Activated naive CD8-positive, alpha-beta T cell treated with anti-CD3 and anti-CD28 coated beads, Interleukin-2, amount 50 U/mL, for 24 hours (primary cell): ENCODE measurements at places on chromosomes 7 and 10.

GRCh38 chr7:25832929-25833328 lies 319.1 kb upstream of the NFE2L3 start:
- H3K27ac ChIP-seq: no peak overlapping the region
- no peak for DNase-seq
- no peaks in the 10 kb centered on the region for H3K4me1 ChIP-seq
- H3K36me3 ChIP-seq: no peaks in the 10 kb centered on the region

GRCh38 chr10:98632456-98633150 lies 185.9 kb upstream of the HPS1 start:
- H3K36me3 ChIP-seq: no peaks in the 10 kb centered on the region
- no peak overlapping the region for H3K27ac ChIP-seq
- no peak for DNase-seq
- H3K4me1 ChIP-seq: no peaks in the 10 kb centered on the region
- H3K4me3 ChIP-seq: no peak overlapping the region

- H3K36me3 ChIP-seq: no peaks in the 10 kb centered on the region
- no peak for DNase-seq
- no peak overlapping the region for H3K4me3 ChIP-seq
- H3K4me1 ChIP-seq: no peaks in the 10 kb centered on the region
- H3K27me3 ChIP-seq: peaks cover 2% of the 10 kb centered on the region
These were observed 88.8 kb upstream of the TMEM26 start for GRCh38 chr10:61541960-61542359.

- DNase-seq: no peak
- no peak overlapping the region for H3K27ac ChIP-seq
- H3K4me1 ChIP-seq: no peaks in the 10 kb centered on the region
- peaks cover 23% of the 10 kb centered on the region for H3K36me3 ChIP-seq
These were observed 192.6 kb downstream of the MGMT start for GRCh38 chr10:129659508-129660268.

GRCh38 chr10:98030093-98030821 lies at the start of gene CRTAC1:
Gene CRTAC1 (minus strand): TSS chr10:98030621. CDS start chr10:98030472, 149 bp downstream.
- H3K4me1 ChIP-seq: peaks cover 3% of the 10 kb centered on the region
- H3K36me3 ChIP-seq: no peaks in the 10 kb centered on the region
- DNase-seq: no peak
- peaks cover 71% of the 10 kb centered on the region for H3K27me3 ChIP-seq

GRCh38 chr7:398888-399287 lies 108.9 kb downstream of the FOXL3 start:
- no peak overlapping the region for H3K27ac ChIP-seq
- H3K36me3 ChIP-seq: peaks cover 19% of the 10 kb centered on the region

- H3K27ac ChIP-seq: no peak overlapping the region
- no peak for DNase-seq
- H3K4me3 ChIP-seq: no peak overlapping the region
- no peaks in the 10 kb centered on the region for H3K4me1 ChIP-seq
These were observed 10.1 kb downstream of the CFTR start for GRCh38 chr7:117489911-117490310.

GRCh38 chr10:50613150-50613549 lies 10.6 kb downstream of the SGMS1 start:
- no peak overlapping the region for H3K4me3 ChIP-seq
- no peak for DNase-seq
- no peaks in the 10 kb centered on the region for H3K27me3 ChIP-seq
- H3K27ac ChIP-seq: no peak overlapping the region
- H3K4me1 ChIP-seq: peaks cover 24% of the 10 kb centered on the region
- H3K36me3 ChIP-seq: no peaks in the 10 kb centered on the region

DNA sequence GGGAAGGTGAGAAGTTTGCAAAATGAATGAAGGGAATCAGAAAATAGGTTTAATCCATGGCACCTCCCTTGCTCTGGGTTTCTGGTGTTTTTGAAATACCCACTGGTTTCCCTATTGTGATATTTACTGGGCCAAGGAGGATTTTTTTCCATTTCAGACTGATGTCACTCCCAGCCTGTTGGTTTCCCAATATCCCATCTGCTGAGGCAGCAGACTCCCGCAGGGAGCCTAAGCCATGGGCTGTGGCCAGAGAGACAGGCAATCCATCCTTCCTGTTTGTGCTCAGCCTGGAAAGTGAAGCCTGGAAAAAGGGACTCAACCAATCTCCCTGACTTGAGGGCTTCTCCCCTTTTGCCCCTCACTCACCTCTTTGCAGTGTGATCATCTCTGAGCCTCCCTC lies 22.8 kb downstream of the FAM107B start:
- H3K4me3 ChIP-seq: no peak overlapping the region
- DNase-seq: no peak
- H3K27ac ChIP-seq: no peak overlapping the region
- H3K27me3 ChIP-seq: no peaks in the 10 kb centered on the region
- no peaks in the 10 kb centered on the region for H3K36me3 ChIP-seq
- H3K4me1 ChIP-seq: peaks cover 15% of the 10 kb centered on the region

GRCh38 chr10:48658243-48658974 lies 26.3 kb upstream of the WDFY4 start:
- DNase-seq: peak; percentile 68
- peaks cover 5% of the 10 kb centered on the region for H3K4me1 ChIP-seq
- H3K4me3 ChIP-seq: no peak overlapping the region

GRCh38 chr10:48274636-48275035 lies at the start of gene FRMPD2:
Gene FRMPD2 (minus strand): TSS chr10:48274696. CDS start chr10:48274567, 129 bp downstream.
- no peaks in the 10 kb centered on the region for H3K4me1 ChIP-seq
- H3K27me3 ChIP-seq: peaks cover 9% of the 10 kb centered on the region
- no peak within 1 kb of the TSS for H3K27ac ChIP-seq
- H3K4me3 ChIP-seq: no peak within 1 kb of the TSS
- no peak for DNase-seq
